GM12892 (cell line): ENCODE measurements at places on chromosomes 6 and 20.

GRCh38 chr20:43567477-43567876, 8.7 kb downstream of the SGK2 start:
- no peak for DNase-seq

GRCh38 chr20:56722042-56722441, 92.9 kb downstream of the TFAP2C start:
- no peak for DNase-seq

- peak; percentile 57 for DNase-seq
Measured at GRCh38 chr6:135183002-135183531, 2.0 kb downstream of the MYB start.

DNA sequence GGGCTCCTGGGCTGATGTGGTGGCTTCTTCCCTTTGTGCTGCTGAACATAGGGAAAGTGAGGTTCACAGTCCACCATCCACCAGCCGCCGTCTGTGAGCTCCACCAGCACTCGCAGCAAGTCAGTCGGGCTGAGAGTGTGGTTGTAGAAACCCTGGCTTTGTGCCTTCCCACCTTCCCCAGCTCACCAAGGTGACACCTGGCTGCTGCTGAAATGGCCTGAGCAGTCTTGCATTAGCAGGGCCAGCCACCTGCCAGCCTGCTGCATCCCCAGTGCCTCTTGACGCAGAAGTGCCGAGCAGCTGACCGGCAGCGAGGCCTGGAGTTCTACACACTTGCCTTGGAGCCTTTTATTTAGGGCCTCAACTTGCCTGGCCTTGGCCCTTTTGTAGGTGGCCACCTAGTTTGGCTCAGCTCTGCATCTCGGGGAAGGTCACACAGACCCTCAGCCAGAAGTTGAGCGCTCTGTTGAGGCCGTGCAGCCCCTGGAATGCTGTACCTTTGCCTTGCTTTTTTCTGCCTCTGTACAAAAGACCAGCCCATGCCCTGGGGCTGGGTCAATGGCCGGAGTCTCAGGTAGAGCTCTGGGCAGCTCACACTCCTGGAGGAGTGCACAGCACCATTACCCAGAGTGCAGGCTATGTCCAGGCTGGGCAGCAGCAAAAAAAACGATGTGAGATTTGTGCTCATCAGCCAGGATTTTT, 76.5 kb downstream of the PTPN1 start:
- DNase-seq = no peak

DNA sequence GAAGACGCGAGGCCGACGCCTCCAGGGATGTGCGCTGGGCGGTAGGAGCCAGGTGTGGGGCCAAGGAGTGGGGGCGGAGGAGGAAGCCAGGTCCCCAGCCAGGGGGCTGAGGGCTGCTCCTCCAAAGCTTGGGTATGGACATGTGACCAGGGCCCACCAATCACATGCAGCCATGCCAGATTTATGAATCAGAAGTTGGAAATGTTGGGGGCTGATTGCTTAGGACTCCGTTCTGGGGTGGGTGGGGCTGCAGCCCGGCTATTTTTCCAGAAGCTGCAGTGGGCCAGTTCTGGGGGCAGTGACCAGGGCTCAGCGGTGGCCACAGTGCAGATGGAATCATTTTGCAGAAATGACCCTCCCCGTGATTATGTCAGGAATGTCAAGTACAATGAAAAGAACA, 96.0 kb downstream of the CEBPB start:
- peak; percentile 82 for DNase-seq

DNA sequence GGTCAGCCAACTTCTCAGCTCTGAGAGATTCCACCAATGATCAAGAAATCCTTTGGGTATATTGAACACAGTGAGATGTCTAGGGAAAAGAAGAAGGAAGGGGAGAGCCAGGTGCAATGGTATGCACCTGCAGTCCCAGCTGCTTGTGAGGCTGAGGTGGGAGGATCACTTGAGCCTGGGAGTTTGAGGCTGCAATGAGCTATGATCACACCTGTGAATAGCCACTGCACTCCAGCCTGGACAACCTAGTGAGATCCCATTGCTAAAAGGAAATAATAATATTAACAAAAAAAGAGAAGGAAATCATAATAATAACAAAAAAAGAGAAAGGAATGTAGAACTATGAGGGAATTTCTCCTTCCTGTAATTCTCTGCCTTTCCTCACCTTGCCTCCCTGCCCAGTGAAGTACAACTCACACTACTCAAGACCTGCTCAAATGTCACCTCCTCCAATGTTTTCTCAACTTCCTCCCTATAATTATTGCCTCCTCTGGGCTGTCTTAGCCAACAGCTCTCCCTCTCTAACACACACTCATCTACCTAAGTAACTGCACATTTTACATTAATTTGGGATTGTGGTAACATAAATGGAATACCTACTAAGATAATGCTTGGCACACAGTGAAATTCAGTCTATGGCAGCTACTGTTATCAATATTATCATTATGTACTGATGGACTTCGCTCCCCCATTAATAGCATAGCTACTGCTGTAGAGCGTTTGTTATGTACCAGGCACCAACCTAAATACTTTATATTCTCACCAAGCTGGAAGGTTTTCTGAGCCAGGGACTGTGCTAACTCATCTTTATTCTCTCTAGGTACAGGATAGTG, 103.6 kb downstream of the KIF13A start:
- DNase-seq = no peak

DNA sequence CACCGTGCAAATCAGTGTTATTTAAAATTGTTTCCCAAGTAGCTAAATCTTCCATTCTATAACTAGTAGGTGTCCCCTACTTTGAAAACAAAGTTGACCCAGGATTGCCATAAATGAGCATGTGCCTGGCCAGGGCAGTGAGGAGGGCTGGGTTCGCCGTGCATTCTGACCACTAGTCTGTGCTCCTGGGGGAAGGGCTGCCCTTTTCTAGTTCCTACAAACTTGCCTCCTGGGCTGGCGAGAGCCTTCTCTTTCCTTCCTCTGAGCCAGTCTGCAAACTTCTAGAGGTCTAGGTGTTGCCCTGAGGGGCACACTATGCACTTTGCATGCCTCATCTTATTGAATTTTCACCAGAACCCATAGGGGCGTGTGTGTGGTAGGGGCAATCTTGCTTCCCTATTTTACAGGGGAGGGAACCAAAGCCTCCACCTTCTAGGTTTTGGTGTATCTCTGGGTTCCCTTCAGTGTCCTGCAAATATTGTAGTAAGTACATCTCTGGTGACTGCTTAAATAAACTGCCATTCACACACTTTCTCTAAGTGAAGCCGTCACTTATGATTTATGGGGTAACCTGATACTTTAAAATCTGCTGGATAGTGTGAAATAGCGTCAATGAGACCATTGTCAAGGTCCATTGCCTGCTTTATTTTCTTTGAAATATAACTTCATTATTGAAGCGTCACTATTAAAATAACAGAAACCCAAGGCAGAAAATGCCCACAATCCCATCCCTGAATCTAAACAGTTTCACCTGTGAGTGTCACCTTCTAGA, 42.2 kb downstream of the CDH26 start:
- no peak for DNase-seq

DNA sequence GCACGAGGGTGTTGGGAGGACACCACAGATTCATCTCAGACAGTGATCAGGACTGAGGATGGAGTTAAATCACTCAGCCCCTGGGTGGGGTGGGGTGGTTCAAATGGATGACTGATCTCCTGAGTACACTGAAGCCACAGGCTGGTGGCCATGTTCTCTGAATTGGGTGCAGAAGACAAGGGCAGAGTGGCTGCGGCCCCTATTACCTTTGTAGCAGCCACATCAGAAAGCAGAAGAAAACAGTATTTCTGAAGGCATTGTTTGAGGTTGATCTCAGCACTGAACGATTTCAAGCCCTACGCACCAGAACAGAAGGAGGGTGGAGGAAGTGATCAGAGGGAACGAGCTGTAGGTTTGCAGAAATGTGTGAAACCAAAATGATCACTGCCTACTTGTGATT, 71.6 kb downstream of the SH3BGRL2 start:
- no peak for DNase-seq

GRCh38 chr20:37796121-37796520, 102.3 kb downstream of the CTNNBL1 start:
- DNase-seq = no peak

- DNase-seq = no peak
Measured at GRCh38 chr6:150880336-150880735, 14.8 kb downstream of the MTHFD1L start.

- DNase-seq = no peak
Measured at GRCh38 chr6:1263039-1263849, 48.7 kb upstream of the FOXQ1 start.

- DNase-seq = no peak
Measured at GRCh38 chr6:148443798-148444560, 101.3 kb downstream of the SASH1 start.

- no peak for DNase-seq
Measured at GRCh38 chr6:119628691-119629594, 279.4 kb upstream of the MAN1A1 start.

- no peak for DNase-seq
Measured at GRCh38 chr6:110681543-110682459, 133.5 kb downstream of the CDK19 start.

GRCh38 chr6:79665725-79666551, 34.8 kb downstream of the SH3BGRL2 start:
- DNase-seq = no peak

DNA sequence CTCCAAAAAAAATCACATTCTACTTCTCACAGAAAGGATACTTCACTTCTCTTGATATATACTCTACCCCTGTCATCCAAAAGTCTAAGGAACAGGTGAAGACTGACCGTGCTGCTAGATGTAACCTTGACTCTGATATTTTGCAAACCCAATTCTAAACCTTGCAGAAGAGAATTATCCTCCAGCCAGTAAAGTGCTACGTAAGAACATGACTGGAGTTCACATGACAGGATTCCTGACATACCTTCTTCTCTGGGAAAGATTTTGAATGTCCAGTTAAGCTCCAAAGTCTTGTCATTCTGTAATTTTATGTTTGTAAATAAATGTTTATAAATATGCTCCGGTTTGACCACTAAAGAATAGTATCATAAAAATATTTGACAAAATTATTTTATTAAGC, 35.8 kb downstream of the BTBD9 start:
- no peak for DNase-seq
